ENCODE measurements at places on chromosomes 11 and 22.

DNA sequence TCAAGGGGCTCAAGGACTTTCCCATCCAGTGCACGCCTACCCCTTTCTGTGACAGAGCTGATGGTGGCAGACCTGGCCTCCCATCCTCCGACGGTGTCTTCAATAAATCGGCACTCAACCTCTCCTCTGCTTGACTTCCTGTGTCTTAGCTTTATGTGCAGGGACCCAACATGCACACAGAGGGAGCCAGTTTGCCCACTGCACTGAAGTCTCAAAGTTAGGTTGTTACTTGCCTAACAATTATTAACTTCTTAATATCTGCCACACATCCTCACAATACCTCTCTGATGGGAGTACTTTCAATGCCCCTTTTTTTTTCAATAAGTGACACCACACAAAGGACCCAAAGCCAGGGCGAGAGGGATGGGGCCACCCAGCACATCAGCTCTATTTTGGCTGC, 3.6 kb downstream of the IZUMO1R start:
- DNase-seq: no peak

GRCh38 chr11:121967131-121967704, 148.8 kb downstream of the BLID start:
- DNase-seq: no peak

DNA sequence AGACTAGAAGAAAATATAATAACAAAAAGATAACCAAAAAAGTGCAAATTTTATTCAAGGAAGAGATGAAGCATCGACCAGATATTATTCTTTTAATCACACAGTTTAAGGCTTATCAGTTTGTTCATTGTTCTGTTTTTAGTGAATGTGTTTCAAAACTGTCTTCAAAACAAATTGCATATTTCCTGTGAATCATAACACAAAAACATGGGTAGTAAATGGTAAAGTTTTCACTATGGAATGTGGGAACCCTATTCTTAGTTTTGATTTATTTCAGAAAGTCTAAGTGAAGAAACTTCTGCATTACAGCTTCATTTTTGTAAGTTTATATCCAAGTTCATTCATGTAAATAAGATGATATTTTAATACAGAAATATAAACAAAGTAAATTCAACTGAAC, 207.6 kb upstream of the LUZP2 start:
- DNase-seq: no peak

GRCh38 chr22:20157430-20158183, 6.8 kb upstream of the CCDC188 start:
- no peak for DNase-seq

DNA sequence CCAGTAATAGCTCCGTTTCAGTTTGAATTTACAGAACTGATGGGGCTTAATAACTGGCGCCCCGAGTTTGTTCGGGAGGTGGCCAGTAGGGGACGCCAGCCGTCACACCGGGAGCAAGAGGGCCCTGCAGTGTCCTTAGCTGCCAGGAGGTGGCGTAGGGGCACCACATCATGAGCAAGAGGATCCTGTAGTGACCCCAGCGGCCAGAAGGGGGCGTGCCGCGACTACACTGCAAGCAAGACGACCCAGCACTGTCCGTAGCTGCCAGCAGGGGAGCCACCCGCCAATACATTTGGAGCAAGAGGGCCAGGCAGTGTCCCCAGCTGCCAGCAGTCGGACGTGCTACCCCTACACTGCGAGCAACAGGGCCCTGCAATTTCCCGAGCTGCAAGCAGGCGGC, 663.7 kb upstream of the B3GAT1 start:
- DNase-seq: no peak

DNA sequence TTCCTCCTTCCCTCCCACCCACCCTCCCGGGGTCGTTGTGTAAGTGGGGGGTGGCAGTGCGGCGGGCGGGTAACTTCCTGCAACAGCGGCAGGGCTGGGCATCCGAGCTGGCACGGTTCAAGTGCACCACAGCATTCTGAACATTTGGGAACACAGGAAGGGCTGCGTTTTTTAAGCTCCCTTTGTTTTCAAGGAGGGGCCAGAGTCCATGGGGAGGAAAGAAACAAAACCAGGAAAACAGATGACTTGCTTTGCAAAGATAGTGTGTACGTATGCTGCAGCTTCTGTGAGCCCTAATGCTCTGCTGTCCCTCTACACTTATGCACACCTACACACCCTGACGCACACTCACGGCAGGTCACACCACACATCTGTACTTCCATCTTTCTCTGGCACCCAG, 152.5 kb downstream of the FBXO7 start:
- no peak for DNase-seq

- DNase-seq: no peak
Measured at GRCh38 chr11:59157433-59157832, 14.5 kb upstream of the DTX4 start.

DNA sequence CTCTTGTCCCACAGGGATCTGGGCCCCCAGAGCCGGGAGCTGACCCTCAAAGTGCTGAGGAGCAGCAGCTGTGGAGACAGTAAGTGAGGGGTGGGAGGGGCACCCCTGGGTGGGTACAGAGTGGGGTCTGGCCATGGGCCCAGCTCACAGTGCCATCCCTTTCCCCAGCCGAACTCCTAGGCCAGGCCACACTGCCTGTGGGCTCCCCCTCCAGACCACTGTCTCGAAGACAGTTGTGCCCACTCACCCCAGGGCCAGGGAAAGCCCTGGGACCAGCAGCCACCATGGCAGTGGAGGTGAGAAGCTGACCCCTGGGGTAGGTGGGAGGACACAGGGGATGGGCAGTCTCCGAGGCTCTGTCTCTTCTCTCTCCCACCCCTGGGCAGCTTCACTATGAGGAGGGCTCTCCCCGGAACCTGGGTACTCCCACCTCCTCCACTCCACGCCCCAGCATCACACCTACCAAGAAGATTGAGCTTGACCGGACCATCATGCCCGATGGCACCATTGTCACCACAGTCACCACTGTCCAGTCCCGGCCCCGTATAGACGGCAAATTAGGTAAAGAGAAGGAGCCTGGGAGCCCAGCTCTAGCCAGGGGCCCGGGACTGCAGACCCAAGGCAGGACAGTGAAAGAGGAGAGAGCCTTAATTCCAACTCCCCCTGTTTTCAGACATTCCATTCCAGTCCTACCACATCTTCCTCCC, 5.3 kb downstream of the C2CD2L start:
- DNase-seq: no peak

GRCh38 chr11:75241906-75242644, 1.5 kb downstream of the TPBGL start:
- DNase-seq: no peak

GRCh38 chr11:21911061-21911460, 281.8 kb upstream of the ANO5 start:
- DNase-seq: no peak

DNA sequence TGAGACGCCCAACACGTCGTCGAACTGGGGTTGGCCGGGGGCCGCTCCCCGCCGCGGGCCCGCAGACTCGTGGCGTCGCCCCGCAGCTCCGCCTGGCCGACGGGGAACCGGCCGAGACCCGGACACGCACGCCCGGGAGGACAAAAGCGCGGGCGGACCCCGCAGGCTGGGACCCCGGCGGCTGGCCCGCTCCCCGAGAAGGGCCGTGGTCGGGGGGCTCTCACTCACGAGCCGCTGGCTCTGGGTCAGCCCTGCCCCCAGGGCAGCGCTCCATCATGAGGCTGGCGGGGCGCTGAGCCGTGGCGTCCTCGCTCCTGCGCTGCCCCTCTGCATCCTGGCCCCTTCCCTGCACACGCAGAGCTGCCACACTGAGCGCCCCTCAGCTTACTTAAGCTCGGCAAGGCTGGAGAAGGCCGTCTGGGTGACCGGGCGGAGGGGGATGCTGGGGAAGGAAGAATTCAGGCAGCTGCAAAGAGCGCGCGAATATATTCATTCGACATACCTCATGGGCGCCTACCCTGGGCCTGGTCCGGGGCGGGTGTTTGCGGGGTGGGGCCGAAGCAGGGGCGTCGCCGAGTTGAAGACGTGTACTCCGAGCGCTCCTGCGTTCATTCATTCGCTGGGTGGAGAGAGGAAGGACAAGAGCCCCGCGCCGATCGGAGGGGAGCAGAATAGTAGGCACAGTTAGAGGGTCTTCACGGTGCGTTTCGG, 579 bp upstream of the CYB5R2 start:
- peak; percentile 35 for DNase-seq

DNA sequence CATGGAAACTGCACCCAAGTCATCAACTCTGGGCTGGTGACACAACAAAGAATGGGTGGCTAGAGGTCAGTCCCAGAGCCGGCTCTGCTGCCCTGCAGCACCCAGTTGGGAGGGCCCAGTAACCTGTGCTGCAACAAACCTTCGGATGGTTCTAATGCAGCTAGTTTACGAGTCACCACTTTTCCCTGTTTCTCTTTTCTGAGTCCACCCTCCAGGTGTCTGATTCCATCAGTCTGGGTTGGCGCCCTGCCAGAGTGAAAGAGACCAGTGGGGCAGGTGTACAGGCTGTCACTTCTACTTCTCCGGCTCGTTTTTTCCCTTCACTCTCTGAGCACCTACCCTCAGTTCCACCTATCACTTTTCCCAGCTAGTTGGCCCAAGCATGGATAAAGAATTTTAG, 572.9 kb downstream of the NTM start:
- peak; percentile 91 for DNase-seq

DNA sequence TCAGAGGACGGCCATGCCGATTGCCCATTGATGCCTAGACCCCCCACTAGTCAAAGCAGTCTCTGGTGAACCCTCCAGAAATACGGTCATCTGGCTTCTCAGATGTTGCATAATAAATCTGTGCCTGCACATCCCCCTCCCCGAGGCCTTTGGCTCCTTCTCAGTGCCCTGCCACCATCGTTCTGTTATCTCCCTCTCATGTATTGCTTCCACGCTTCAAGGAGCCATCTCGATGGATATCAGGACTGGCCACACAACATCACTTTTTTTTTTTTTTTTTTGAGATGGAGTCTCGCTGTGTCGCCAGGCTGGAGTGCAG, 1.6 kb upstream of the RRP7A start:
- no peak for DNase-seq

DNA sequence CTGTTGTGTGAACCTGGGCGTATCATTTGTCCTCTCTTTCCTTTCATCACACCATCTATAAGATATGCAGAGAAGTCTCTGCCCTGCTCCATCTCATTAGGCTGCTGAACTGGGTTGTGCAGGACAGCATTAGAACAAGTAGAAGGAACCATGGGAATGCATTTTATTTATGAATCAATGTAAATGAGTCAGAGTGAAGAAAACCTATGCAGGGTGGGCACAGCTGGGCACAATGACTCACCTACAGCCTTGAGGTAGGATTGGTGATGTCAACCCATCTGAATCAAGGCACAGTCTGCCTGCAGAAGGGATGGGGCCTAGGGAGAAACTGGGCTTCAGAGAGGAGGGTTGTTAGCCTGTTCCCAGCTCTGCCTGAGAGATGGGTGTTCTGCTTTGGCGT, 123.4 kb downstream of the CSNK2A3 start:
- no peak for DNase-seq

DNA sequence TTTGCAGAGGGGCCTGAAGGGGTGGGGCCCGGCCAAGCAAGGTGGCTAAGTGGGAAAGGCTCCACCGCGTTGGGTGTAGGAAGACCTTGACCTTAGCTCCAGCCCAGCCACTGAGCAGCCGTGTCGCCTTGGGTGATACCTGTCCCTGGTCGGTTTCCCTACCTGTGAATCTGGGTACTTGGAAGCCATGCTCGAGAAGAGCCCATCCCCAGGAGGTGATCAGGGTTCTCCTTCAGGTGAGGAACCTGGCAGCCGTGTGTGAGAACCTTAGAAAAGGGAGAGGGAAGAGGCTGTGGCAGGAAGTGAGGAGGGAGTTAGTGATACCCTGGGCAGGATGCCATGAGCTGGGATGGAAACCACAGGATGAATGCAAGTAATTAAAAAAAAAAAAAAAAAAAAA, 21.6 kb downstream of the PPARA start:
- no peak for DNase-seq

- DNase-seq: no peak
Measured at GRCh38 chr11:118679483-118679882, at the start of gene TREH. Gene TREH (minus strand): TSS chr11:118679650. CDS start chr11:118679627, 23 bp downstream.

DNA sequence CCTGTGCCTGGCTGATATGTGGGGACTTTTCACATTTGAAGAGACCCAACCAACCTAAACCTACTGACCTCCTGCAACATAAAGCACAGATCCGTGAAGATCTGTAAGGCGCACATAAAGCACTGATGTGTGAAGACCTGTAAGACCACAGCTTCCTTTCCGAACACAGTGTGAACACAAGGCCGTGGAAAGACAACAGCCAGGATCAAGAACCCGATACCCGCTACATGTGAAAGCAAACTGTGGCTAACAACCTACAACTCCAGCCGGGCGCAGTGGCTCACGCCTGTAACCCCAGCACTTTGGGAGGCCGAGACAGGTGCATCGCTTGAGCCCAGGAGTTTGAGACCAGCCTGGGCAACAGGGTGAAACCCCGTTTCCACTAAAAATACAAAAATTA, 17.6 kb upstream of the PPFIA1 start:
- no peak for DNase-seq

GRCh38 chr11:87127101-87127500, 89.4 kb downstream of the TMEM135 start:
- DNase-seq: no peak

- no peak for DNase-seq
Measured at GRCh38 chr11:74641905-74642304, 49.5 kb downstream of the POLD3 start.

GRCh38 chr22:21791635-21792625, 56.3 kb upstream of the YPEL1 start:
- no peak for DNase-seq

DNA sequence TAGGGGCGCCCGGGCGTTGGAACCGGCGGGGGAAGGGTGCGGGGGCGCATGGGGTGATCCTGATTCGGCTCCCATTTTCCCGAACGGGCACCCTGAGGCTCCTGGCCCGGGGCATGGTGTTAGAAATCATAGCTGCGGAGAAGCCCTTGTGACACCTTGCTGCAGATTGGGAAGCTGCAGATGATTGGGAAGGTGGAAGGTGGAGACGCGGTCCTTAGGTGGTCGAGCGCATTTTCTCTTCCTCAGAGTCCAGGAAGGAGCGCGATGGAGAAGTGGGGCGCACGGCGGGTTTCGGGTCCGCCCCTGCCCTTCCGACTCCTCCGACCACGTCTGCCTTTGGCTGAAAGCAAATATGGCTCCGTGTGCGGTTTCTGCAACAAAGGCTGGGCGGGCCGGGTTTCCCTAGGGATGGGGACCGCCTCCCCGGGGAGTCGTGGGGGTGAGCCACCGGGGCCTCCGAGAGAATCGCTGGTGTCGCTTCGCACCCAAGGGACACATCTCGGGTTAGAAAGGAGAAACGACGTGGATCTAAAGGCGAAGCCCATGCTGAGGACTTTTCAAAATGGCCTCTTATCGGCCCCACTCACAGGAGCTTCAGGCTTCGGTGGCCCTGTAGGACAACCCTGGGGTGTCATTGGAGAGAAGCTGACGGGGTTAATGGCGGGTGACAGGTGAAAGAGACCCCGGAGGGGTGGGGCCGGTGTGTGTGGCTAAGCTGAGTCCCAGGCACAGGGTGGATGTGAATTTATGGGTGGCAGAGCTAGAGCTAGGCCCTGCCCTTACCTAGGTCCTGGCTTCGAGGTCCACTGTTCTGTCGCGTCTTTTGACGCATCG, 707 bp upstream of the FTH1 start:
- peak; percentile 72 for DNase-seq

GRCh38 chr11:104001561-104002056, 34.8 kb upstream of the DDI1 start:
- no peak for DNase-seq

GRCh38 chr11:119641983-119642745, 86.8 kb downstream of the NECTIN1 start:
- peak; percentile 10 for DNase-seq
